ENCODE measurements at places on chromosomes 7 and 10.

DNA sequence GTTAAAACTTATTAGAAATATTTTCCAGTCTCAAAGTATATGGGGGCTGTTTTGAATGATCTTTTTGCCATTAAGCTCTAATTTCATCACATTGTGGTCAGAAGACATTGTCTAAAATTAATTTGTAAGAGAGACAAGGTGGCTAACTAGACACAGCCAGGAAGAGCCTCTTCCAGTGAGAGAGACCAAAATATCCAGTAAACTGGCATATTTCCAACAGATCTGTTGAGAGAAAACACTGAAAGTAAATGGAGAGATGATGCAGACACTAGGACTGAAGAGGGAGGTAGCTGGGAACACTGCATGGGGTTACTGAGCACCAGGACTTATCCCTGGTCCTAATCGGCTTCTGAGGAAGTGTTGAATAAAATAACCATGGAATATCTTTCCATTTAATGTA lies 101.5 kb upstream of the TAS2R16 start:
- no peak for DNase-seq

DNA sequence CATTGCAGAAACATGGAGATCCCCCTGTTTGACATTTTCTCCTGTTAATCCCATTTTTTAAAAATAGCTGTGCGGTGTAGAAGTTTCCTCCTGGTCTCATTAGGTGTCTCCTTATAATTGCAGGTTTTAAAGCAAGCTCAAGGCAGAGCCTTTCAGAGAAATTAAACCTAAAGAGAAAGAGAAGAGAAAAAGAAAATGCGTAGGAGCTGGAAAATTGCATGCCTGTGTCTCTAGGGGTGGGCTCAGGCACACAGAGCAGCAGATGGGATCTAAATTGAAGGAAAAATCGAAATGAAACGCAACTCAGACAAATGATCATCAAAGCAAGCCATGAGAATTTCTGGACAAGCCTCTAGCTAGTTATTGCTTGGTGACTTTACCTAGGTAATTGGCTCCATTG lies 40.1 kb downstream of the GPR26 start:
- no peak for DNase-seq

GRCh38 chr10:3090914-3091787 lies 23.8 kb downstream of the PFKP start:
- DNase-seq, result no peak

DNA sequence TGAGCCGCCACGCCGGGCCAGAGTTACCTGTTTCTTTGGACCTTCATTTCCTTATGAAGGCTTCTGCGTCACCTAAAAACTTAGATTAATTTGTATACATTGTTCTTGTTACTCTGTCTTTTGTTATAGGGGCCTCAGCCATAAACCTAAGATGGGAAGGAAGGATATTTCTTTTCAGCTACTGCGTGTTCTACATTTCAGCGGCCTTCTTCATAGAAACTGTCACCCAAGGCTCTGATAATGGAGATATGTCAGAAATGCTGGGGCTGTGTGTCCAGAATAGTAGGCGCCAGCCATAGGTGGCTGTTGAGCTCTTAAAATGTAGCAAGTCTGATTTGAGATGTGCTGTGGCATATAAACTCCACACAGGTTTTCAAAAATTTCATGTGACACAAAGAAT lies 52.9 kb downstream of the HK1 start:
- no peak for DNase-seq

- no peak for DNase-seq
Measured at GRCh38 chr7:27116962-27117886, 13.3 kb downstream of the HOXA4 start.

- no peak for DNase-seq
Measured at GRCh38 chr10:9643782-9644181, 1373.9 kb upstream of the CELF2 start.

- DNase-seq, result peak; percentile 47
Measured at GRCh38 chr7:105678811-105679495, 97.7 kb upstream of the EFCAB10 start.

GRCh38 chr10:31926765-31927564 lies 1.7 kb downstream of the ARHGAP12 start:
- no peak for DNase-seq

GRCh38 chr7:107014387-107015023 lies 30.0 kb upstream of the PRKAR2B start:
- DNase-seq, result no peak

DNA sequence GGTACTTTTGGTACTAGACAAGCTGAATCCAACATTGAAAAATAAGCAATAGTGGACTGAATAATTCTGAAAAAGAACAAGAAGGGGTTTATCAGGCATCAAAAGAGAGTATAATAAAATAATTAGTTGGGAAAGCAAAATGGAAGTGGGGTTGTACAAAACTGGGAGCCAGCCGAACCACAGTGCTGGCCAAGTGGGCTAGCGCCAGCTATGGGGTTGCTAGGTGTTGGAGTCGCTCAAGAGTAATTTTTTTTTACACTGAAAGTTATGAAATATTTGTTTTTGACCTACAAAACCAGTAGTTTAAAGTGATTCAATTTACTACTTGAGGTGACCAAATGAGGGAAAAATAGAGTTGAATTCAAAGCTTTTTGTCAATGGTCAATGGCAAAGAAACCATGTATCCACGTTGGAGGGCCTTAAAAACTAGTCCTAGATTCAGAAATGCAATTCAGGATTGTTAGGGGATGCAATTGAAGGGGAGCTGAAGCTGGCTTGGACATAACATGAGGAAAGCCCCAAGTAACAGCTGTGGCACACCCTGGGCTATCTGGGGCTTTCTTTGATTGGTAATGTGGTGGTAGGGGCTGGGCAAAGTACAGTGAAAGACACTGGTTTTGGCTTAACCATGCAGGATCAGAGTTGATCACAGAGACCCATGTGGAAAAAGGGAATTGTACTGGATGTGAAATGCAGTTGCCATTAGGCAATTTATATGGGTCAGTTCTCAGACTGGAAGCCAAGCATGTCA lies 28.3 kb upstream of the MSMB start:
- no peak for DNase-seq

DNA sequence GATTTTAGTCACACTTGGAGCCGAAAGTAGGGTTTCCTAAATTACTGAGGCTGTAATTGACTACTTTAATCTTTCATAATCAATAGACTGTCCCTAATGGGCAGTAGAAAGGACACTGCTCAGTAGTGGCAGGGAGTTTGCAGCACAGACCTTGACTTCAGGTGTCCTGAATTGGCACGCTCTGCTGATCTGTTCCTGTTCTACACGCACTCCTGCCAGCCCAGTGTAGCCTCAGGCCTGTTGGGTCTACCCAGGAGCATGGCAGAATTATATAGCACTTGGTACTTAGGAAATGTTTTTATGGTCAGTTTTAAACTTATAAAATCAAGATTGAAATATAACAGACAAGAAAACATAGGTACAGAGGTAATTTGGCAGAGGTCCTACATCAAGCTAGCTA lies 9.0 kb downstream of the EIF4H start:
- DNase-seq, result no peak

DNA sequence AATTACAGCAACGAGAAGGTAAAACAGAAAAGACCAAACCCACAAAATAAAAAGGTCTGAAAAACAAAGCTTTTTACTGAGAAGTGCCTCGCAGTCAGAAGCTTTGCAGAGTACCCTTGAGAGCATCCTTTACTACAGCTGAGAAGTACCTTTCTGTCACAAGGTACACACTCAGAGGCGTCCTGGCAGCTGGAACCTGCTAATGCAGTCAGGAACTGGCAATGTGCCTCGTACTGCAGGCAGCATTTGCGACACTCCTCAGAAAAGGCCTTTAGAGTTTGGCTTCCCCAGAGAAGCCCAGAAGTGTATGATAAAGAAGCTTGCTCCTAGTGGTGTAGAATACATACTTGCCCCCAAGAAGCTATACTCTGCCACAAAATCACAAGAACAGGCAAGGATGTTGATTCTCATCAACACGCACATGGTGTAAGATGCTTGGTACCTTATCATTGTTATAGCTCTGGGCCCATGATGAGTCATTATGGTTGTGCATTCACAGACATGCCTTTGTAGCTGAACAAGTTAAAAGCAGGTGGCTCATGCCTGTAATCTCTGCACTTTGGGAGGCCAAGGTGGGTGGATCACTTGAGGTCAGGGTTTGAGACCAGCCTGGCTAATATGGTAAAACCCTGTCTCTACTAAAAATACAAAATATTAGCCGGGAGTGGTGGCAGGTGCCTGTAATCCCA lies 2.0 kb upstream of the GTPBP4 start:
- DNase-seq, result no peak

DNA sequence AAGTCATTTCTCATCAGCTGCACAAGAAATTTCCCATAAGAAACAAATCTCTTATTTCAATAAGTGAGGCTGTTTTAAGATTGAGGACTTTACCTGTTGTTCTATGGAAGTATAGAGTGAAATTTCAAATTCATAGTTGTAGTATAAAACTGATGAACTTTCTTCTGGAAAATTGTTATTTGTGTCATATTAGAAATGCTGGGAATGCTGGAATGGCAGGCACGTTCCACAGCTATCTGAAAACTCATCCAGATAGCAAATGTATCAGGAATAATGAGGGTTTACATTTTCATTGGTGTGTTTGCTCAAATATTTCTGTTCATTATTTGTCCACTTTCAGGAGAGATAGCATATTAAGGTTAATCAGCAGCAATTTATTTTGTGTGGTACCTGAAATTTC lies 40.8 kb downstream of the CPED1 start:
- DNase-seq, result no peak

GRCh38 chr10:124049484-124049883 lies 43.9 kb downstream of the CHST15 start:
- no peak for DNase-seq

GRCh38 chr10:47383261-47384147 lies 589 bp downstream of the ZNF488 start:
- DNase-seq, result no peak
